Stimulated activated CD8-positive, alpha-beta memory T cell treated with anti-CD3 and anti-CD28 coated beads, Interleukin-7, amount 100 ng/mL, for 1 hour (primary cell): ENCODE measurements at places on chromosomes 12 and 14.

GRCh38 chr14:90053044-90053443, 8.8 kb upstream of the KCNK13 start:
- DNase-seq: no peak

- no peak for DNase-seq
Measured at GRCh38 chr14:38964630-38965029, 138.4 kb downstream of the SEC23A start.

DNA sequence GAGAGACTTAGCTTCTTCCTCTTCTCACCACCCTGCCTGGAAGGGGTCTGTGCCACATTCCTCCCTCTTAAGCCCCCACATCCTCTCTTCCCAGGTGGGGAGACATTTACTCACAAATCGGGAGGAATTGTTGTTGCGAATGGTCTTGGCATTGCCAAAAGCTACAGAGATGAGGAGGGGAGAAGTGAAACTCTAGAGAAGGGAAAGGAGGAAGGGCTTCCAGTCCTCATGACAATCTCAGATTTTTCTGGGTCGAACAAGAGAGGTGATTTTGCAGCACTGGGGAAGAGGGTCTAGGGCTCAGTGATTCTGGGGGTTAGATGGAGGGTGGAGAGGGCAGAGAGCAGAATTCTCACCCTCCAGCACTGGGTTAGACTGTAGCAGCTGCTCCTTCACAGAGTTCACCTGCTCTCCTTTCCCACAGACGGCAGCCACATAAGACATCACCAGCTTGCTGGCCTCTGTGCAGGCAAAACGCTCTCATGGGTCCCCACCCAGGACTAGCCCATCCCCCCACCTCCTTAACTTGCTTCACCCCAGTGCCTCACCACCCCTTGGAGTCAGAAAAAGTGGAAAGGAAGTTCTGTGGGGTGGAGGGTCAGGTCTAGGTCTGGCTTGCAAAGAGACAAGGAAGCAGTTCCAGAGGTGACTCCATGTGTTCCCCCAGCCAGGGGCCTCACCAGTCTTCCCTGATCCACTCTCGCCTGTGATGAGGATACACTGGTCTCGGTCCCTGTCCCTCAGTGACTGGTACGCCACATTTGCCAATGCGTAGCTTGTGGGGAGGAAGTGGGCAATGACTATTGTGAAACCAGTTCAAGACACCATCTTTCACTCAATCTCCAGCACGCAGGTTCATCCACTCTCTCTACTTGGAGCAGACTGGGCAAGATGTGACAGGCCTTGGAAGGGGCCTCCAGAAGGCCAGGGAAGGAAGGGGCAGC, 2.7 kb downstream of the MYO1A start:
- DNase-seq: no peak

DNA sequence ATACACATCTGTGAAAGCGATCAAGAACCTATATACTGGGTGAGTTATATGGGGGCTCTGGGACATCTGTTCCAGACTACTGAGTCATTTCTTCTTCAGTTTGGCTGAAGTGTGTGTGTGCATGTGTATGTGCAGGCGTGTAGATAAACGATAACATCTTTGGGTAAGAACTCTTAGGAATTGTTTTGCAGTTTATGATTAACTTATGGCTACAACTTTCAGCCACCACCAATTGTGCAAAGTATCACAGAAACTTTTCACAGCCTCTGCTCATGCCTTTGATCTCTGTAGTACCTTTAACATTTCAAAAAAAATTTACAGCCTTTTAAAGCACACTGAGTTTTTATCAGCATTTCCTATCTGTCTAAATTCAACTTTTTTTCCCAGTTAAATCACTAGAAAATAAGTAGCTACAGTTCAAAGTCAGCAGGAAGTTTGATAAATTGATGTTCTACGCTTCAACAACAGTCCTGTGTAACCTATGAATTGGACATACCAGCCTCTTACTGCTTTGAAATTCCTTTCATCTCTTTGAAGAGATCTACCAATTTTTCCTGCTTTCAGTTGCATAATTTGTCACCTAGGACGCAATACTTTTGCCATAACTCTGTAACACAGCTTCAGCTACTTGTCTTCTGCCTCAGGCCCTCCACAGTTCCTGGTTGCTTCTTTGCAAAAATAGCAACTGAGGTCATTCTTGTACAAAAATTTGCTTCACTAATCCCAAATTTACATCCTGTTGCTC, 43.0 kb downstream of the PPM1H start:
- DNase-seq: no peak

DNA sequence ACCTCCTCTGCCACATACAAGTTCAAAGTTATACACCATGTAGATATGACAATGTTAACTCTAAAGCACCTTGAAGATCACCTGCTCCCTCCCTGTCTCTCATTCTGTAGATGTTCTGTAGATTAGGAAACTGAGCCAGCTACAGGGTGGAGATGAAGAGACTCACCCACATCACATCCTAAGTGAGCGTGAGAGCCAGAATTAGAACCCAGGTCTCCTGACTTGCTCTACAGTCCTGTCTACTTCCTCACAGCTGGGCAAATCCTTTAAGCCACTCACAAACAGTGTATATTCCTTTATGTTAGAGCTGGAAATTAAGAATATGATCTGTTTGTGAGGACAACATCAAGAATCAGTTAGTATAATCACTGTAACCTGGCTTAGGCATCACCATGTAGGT, 1.8 kb downstream of the APPL2 start:
- DNase-seq: no peak

DNA sequence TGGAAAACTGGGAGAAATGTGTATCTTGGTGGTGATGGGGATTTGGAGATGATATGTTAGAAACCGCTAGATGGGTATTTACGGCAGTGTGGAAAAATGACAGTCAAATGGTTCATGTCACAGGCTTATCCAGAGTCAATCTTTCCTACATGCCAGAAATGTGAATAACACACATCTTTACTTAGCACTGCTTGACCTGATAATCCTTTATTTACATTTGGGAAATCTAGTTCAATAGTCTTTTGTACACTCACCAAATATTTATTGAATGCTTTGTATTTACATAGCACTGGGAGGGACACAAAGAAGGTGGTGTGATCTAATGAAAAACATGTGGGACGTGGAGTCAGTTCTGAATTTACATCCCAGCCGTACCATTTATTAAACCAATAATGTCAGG, 208.2 kb downstream of the DIO2 start:
- DNase-seq: no peak

DNA sequence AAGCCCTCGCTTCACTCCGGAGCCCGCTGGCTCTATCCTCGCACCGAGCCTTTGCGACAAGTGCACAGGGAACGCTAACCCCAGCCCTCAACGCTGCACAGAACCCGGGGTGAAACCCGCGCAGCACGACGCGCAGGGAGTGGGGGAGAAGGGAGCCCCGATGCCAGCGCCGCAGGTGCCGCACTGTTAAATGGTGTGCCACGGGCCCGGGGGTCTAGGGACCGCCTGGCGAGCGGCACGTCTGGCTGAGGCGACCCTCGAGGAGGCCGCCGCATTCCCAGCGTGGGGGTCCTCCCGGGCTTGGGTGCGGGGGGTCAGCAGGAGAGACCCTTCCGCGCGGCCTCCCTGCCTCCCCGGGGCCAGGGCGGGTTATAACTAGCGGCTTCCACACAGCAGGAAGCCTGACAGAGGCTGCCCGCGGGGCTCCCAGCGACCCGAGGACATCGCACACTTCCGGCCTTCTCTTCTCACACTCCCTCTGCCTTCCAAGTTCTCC, 23.8 kb upstream of the LRTM2 start:
- no peak for DNase-seq

- DNase-seq: no peak
Measured at GRCh38 chr14:36757734-36758601, 96.3 kb downstream of the PAX9 start.

DNA sequence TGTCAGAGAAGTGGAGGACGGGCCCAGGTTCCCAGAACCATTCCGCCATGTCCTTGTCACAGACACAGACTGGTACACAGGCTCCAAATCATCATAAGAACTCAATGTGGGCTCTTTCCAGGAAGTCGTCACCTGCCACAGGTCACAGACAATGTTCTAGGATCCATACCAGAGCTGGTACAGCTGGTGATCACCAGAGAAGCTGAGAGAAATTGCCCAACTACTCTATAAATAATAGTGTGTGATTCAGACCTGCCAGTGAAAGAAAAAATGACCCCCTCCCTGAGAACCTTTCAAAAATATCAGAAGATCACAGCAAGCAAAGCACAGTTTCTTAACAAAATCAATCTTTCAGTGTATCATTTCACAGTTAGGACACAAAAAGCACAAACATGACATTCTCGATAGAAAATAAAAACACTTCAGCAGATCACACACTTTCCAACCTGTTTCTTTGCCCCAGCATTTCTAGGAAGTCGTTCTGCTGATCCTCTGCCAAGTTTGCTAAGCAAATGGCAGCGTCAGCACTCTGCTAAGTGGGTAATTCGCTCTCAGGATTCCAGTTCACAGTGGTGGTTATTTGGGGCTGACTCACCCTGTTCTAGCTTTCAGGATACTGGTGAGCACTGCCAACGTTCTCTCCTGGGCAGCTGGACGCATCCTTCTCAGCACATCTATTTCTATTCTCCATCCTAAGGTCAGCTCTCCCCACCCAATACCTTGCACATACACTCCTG, 223.3 kb upstream of the SFSWAP start:
- DNase-seq: no peak

- no peak for DNase-seq
Measured at GRCh38 chr14:26794731-26795130, 196.9 kb upstream of the NOVA1 start.

DNA sequence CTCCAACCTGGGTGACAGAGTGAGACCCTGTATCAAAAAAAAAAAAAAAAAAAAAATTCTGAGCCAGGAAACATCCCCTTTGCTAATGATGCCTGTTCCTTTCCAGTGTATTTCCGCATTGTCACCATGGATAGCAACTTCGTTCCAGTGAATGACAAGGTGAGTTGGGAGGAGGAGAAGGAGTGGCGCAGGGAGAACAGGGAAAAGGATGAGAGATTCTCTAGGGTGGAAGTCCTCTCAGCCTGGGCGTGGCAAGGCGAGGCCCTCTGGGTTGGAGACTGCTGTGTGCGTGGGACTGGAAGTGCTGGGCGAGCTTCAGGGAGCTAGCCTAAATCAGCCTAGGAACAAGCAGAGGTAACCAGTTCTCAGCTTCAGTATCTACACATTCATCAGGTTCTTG, 7.2 kb downstream of the A2ML1 start:
- no peak for DNase-seq

GRCh38 chr14:94298130-94298529, 5.1 kb upstream of the SERPINA10 start:
- DNase-seq: no peak

DNA sequence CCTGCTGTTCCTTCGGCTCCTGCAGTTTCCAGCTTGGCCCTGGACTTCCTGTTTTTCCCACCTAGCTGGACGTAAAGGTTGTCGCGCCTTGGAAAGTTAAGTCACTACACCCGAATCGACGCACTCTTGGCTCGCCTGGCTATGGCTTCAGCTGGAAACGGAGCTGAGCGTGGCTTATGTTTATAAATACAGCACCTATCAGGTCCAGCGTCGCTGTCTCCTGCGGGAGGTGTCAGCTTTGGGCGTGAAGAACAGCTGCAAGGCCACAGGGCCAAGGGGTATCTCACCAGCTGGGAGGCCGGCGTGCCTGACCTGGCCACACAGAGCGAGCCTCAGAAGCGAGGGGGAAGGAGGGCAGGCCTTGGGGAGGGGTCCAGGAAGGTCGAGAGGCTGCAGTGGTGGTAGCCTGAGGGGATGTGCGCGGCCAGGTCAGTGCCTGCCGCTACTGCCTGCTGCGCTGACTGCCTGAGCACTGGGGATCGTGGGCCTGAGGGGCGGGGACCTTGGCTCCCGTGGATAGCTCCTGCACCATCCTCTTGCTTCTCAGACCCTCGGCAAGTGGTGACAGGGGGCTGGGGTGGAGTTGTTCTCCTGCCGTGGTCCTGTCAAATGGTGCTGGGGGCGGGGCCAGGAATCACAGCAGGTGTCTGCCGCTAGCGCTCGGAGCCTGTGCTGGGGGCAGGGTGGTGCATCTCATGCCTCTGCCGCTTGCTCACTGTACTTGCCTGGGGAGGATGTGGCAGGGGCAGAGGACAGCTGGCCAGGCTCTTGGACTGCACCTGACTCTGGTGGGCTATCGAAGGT, 12.5 kb downstream of the PACS2 start:
- DNase-seq: no peak

- no peak for DNase-seq
Measured at GRCh38 chr14:90545382-90545781, 148.6 kb downstream of the CALM1 start.

DNA sequence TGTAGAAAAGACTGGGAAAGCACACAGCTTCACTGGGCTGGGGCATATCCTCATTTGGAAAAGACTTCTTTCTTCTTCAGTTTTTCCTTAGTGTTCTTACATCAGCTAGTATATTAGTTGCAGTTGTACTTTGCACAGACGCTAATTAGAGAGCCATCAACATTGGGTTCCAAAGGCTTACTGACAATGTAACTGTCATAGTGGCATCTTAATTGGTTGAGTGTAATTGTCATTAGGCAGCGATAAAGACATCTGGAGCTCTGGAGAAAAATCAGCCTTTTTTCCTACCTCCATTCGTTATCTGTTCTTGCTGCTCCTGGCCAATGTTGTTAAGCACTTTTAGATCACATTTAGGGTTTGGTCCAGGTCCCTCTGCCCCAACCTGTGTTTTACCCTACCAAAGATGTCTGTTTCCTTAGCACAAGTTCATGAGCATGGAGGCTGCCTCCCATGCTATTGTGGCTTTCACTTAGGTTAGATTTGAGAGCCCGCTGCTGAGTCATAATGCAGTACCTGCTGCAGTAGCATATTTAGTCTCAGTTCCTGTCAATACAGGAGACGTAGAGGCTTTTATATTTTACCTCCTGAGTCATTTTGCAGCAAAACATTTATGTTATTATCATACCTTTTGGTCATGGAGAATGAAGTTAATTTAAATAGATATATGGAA, 49.2 kb downstream of the FBXW8 start:
- DNase-seq: no peak

- DNase-seq: no peak
Measured at GRCh38 chr14:61602003-61602732, 93.1 kb upstream of the HIF1A start.

- DNase-seq: no peak
Measured at GRCh38 chr12:118326991-118327390, 45.7 kb downstream of the TAOK3 start.

- no peak for DNase-seq
Measured at GRCh38 chr14:68250927-68251768, 431.6 kb downstream of the RAD51B start.

- no peak for DNase-seq
Measured at GRCh38 chr14:75427482-75428229, at the start of gene JDP2. JDP2 (plus strand) TSS chr14:75428022; CDS start chr14:75437921, 9,899 bp downstream.
